ENCODE measurements at places on chromosomes 6 and 20.

DNA sequence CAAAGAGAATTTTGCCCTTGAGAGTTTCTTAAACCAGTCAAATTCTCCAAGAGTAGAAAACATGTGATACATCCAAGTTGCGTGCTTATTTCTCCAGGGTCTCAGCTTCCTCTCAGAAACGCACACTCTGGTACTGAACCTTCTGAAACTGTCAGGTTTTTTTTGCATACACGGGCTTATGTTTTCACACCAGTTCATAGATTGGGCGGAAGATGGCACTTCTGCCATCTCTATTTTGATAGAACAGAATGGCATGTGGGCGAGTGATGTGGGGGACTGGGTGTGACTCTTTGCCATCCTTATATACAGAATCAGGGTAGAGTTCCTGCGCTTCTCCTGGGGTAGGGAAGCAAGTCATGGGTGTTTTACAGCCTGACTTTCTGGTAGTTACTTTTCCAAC lies 56.4 kb downstream of the ADTRP start:
- DNase-seq: peak; percentile 36

DNA sequence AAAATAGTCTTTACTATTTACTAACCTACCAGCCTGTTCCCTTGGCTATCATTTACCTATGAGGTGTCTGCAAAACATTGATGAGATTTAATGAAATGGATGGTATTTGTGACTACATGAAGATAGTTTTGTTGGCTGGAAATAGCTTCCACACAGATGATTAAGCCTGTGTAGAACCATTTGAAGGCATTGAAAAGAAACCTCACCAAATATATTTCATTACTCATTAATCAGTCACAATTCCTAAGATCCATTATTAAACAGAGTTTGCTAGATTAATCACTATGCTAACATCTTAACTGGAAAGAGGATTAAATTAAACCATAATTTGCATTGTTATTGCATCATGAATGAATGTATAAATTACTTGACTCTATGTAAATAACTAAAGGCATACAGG lies 560.3 kb downstream of the BMP2 start:
- DNase-seq: no peak

DNA sequence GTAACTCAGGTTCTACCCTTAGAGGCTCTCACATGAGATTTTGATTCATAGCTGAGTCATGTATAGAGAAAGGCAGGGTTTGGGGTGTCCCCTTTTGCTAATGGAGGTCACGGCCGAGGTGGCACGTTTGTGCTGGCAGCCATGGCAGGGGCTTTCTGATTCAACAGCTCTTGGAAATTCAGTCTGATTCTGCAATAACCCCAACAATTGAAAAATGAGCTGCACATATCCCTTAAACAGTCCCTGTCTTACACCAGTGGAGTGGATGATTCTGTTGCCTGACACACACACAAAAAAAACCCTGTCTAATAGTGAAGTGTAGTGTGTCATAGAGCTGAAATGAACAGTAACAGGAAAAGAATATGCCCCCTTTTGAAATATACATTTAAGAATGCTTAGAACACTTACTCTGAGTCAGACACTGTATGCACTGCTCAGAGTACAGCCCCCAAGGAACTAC lies 40.4 kb upstream of the ARG1 start:
- peak; percentile 57 for DNase-seq

GRCh38 chr20:23145281-23145700 lies 59.2 kb upstream of the CD93 start:
- no peak for DNase-seq

- DNase-seq: peak; percentile 85
Observed at GRCh38 chr20:50292591-50293283, 102.1 kb downstream of the CEBPB start.

GRCh38 chr6:21937466-21937865 lies 343.9 kb downstream of the SOX4 start:
- no peak for DNase-seq

GRCh38 chr6:39386487-39386886 lies 64.0 kb upstream of the KCNK16 start:
- no peak for DNase-seq

- DNase-seq: peak; percentile 56
Observed at GRCh38 chr20:33653218-33653899, 8.8 kb upstream of the C20orf144 start.

GRCh38 chr6:80541181-80541580 lies 434.7 kb downstream of the BCKDHB start:
- peak; percentile 59 for DNase-seq

DNA sequence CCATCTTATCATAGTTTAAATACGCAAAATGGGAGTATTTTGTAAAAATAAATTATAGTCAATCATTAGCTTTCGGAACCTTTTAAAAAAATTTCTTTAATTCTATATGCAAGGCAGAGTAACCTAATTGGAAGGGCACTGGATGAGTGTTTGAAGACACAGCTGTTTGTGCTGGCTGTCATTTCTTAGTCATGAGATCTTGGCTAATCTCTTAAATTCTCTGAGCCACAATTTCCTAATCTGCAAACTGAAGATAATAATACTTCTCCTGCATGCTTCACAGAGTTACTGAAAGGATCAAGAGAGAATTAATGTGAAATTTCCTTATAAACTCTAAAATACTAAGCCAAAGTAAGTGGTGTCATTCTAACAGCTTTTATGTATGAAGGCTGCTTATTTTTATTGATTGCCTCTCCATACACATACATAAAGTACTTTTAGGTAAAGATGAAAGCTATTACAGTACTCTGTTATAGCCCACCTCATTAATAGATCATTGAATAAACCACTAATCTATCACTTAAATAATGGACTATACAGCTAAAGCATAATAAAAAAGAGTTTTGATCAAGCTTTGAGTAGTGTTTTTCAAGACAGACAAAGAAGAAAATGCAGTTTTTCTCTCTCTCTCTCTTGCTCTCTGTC lies 383.7 kb upstream of the IRAK1BP1 start:
- DNase-seq: no peak

DNA sequence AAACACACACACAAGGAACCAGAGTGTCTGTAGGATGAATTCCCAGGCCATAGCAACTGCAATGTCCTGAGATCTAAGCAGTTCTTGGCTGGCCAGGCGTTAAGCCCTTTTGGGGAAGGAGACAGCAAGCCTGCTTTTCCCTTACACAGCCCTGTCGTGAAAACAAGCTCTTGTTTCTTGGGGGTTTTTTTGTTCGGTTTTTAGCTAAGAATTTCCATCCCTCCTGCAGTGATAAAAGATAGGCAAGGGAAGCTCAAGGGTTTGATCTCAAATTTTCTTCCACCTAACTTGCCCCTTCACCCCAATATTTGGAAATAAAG lies 1.5 kb downstream of the TNFRSF21 start:
- no peak for DNase-seq

DNA sequence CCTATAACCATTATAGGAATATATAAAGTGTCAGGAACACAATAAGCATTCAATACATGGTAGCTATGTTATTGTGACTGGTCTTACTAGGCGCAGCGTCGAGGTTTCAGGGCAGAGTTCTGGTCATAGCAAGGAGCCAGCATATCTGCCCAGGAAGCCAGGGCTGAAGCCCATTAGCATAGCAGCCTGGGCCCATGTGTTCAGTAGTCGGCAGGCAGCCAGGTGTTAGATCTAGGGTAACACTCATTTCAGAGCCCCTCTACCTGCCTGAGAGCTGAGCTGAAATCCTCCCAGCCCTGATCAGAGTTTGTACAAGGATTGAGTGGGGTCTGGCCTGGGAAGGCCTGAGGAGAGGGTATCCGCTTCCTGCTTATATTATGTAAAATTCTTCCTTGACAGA lies 32.1 kb downstream of the C20orf173 start:
- no peak for DNase-seq

- peak; percentile 13 for DNase-seq
Observed at GRCh38 chr6:106281661-106282060, 43.9 kb downstream of the ATG5 start.

- no peak for DNase-seq
Observed at GRCh38 chr20:19380211-19380610, 167.8 kb downstream of the SLC24A3 start.
